ENCODE measurements at places on chromosomes 12 and 14.

- DNase-seq: no peak
Observed at GRCh38 chr14:35387219-35387618, 17.3 kb downstream of the NFKBIA start.

DNA sequence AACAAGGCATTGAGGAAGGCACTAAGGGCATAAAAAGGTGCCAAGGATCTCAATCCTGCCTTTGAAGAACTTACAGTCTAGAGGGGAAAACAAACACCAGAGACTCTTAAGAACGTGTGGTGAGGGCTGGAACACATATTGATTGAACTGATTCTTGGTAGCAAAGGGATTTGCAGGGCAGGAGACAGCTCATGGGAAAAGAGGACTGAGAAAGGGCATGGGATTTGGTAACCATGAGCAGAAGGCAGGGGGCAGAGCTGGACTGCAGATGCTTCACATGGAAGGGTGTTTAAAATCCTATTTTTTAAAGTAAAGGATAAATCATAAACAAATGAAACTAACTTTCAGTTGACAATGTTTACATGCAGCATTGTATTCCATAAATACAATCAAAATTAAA is 203.1 kb downstream of the ITPR2 start:
- DNase-seq: no peak

DNA sequence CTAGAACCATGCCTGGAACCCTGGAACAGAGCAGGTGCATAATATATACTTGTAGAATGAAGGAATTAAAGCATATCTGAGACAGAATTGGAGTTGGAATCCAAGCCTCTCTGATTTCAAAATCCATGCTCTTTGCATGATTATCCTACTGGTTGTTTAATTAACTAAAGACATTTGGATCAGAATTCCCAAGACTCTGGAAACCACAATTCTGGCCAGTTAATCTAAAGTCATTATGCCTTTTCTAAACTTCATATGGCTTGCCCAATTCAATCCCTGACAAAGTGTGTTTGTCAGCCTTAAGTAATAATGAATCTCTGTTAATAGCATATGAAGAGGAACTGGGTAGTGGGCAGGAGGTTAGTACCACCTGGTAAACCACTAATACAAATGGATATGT is 422.6 kb downstream of the ATP23 start:
- no peak for DNase-seq

- no peak for DNase-seq
Observed at GRCh38 chr12:117036547-117036946, 62.7 kb downstream of the TESC start.

DNA sequence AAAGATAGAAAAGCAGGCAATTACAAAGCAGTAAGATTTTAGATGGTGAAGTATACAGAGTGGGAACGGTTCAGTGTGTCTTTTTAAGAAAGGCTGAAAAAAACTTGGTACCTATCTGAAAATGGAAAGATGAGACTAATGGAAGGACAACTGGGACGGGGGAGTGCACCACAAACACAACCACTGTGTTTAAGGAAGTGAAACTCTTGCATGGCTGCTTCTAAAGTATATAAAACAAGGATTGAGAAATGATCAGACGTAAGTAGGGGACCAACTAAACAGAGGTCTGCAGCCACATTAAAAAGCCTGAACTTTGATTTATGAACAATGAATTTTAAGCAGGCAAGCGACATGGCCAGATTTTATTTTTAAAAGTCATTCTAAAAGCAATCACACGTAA is 328.6 kb downstream of the MDGA2 start:
- no peak for DNase-seq

DNA sequence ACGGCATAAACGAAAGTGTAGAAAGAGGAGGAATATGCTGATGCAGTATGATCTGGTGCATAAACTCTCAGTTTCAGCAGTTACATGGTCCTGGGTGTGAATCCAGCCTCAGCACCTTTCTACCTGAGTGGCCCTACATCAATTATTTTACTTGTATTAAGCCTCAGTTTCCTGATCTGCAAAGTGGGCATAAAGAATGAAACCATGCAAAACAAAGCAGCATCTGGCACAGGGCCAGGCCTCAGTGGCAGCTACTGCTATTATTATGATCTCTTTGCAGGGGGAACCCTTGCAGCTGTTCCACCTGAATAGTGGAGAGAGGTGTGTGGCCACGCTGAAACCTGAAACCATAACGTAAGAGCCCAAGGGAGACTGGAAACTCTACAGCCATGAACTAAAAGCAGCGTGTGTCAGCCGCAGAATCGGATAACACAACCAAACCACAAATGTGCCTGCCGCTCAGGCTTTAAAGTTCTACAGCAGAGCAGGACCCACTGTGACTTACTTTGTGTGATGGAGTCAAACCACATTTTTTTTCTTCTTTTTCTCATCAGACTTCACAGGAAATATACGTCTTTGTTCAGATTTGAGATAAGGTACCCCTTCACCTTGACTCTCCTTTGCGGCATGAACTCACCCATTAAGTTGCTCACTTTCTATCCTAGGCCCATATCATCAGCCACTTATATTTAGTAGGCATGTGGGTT is 29.2 kb upstream of the FOS start:
- peak; percentile 74 for DNase-seq

DNA sequence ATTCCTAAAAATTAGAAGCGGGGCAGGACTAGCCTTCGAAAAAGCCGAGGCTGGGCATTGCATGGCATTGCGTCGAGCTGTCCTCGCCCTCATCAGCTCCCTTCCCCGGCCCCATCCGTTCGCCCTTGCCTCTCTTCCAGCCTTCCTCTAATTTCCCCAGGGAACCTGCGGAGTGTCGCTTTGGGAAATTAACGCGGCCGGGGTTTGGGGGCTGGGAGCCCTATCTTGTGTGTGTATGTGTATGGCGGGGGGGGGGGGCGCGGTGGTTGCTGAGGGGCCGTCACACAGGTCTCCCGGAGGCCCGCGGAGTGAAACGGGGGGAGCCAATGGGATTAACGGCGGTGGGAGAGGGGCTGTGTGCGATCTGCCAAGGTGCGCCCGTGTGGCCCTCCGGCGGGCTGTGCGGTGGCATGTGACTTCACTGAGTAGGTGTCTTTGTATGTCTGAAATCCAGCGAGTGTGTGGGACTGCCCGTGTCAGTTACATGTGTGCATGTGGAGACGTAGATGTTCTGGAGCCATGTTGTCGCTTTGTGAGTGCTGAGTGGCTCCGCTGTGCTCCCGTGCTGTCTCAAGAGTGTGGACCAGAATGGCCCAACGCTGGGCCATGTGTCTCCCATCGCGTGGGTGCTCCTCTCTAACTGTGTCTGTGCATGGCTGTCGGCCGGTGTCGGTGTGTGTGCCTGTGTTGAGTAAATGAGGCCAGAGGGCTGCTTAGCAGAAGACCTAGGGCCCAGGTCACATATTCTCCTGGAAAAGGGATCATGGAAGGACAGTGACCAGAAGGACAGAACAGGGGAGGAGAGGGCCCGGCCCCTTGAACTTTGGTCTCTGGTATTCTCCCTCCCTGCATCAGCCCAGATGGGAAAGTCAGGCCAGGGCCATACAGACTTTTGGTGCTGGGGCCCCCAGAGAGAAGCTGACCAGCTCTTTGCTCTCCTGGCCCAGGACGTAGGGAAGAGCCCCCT is 1.5 kb downstream of the PTMS start:
- DNase-seq: no peak

GRCh38 chr12:94308612-94309011 is 151.1 kb downstream of the CEP83 start:
- no peak for DNase-seq

All from activated CD8-positive, alpha-beta memory T cell treated with anti-CD3 and anti-CD28 coated beads for 1 hour (primary cell).